ENCODE measurements at places on chromosomes 12 and 14. TPM values are rescaled to one million over a fixed set of nuclear protein-coding genes. Genes with fewer than 3 reads are reported as not detected.

Gene FAM222A
- 3.8 TPM for total RNA-seq

Gene CFAP54
- 0.91 TPM for total RNA-seq

Gene ACYP1
- total RNA-seq: 23.9 TPM

Gene ANO2
- not detected for total RNA-seq

Gene TMEM121
- 8.9 TPM for total RNA-seq

Gene EML5
- 1.0 TPM for total RNA-seq

Gene FOXN4
- total RNA-seq: not detected

Gene OVCH1
- not detected for total RNA-seq

Gene ZBTB39
- 5.9 TPM for total RNA-seq

Gene PLCZ1
- total RNA-seq: not detected

Gene SYT1
- 7.0 TPM for total RNA-seq
